ENCODE measurements at places on chromosomes 7 and 10.

GRCh38 chr10:35353805-35354204, 17.5 kb downstream of the CCNY start:
- DNase-seq: no peak

- no peak for DNase-seq
Observed at GRCh38 chr7:40538281-40538680, 403.5 kb downstream of the SUGCT start.

- DNase-seq: no peak
Observed at GRCh38 chr10:97764519-97764931, 7.3 kb downstream of the SFRP5 start.

- DNase-seq: no peak
Observed at GRCh38 chr7:46960970-46961369, 620.9 kb downstream of the TNS3 start.

Data from right forelimb (tissue), 1 donor.